A549 treated with DMSO at 1 μM for 4 hours (cell line): ENCODE measurements at places on chromosomes 2 and 18. TPM values are rescaled to one million over a fixed set of nuclear protein-coding genes. Genes with fewer than 3 reads are reported as not detected.

Gene LYG2
- total RNA-seq: not detected in 5 replicates

Gene IGFBP2
- 66.1 to 77.6 TPM (median 74.9 TPM) in 5 replicates for total RNA-seq

Gene ABI2
- 45.2 to 71.5 TPM (median 67.6 TPM) in 5 replicates for total RNA-seq

Gene CDH2
- total RNA-seq: 33.3 to 52.2 TPM (median 44.8 TPM) in 5 replicates

Gene CD207
- total RNA-seq: not detected in 5 replicates

Gene LDLRAD4
- total RNA-seq: 0.45 to 2.0 TPM (median 1.7 TPM) in 5 replicates

Gene RGPD4
- 0.02 to 0.08 TPM (median 0.05 TPM) in 4 of 5 replicates, not detected in the other for total RNA-seq

Gene BBS5
- total RNA-seq: 5.6 to 6.3 TPM (median 6.0 TPM) in 5 replicates

Gene TMEM169
- 0.40 to 0.91 TPM (median 0.63 TPM) in 5 replicates for total RNA-seq

Gene LYPD6B
- total RNA-seq: not detected in 5 replicates

Gene LIPG
- total RNA-seq: 0.10 to 0.44 TPM (median 0.23 TPM) in 5 replicates

Gene LRRC30
- total RNA-seq: not detected in 5 replicates

Gene GNLY
- 0.54 TPM in 1 of 5 replicates, not detected in the others for total RNA-seq

Gene CNTNAP5
- not detected in 5 replicates for total RNA-seq

Gene SLC16A14
- total RNA-seq: 1.0 to 1.9 TPM (median 1.4 TPM) in 5 replicates

Gene ATG9A
- total RNA-seq: 47.0 to 55.9 TPM (median 49.7 TPM) in 5 replicates

Gene GREB1
- total RNA-seq: 2.4 to 3.7 TPM (median 3.2 TPM) in 5 replicates

Gene SLC4A3
- total RNA-seq: 2.8 to 3.6 TPM (median 2.8 TPM) in 5 replicates

Gene HOXD13
- total RNA-seq: 0.22 to 0.32 TPM (median 0.24 TPM) in 5 replicates

Gene GRHL1
- total RNA-seq: 1.2 to 1.7 TPM (median 1.2 TPM) in 5 replicates

Gene CRYGD
- not detected in 5 replicates for total RNA-seq

Gene MBD1
- 32.3 to 37.5 TPM (median 34.3 TPM) in 5 replicates for total RNA-seq

Gene ALPP
- 0.20 to 0.50 TPM (median 0.30 TPM) in 5 replicates for total RNA-seq

Gene SP5
- 0.05 TPM in 1 of 5 replicates, not detected in the others for total RNA-seq

Gene ANKRD30BL
- total RNA-seq: not detected in 5 replicates

Gene FSIP2
- total RNA-seq: not detected in 5 replicates

Gene GAREM2
- total RNA-seq: 6.3 to 11.5 TPM (median 7.3 TPM) in 5 replicates

Gene AGXT
- total RNA-seq: not detected in 5 replicates

Gene GALNT13
- 7.9 to 12.6 TPM (median 11.1 TPM) in 5 replicates for total RNA-seq

Gene CD302
- 2.0 to 2.8 TPM (median 2.4 TPM) in 5 replicates for total RNA-seq

Gene GAD1
- 0.41 to 1.1 TPM (median 0.68 TPM) in 5 replicates for total RNA-seq

Gene B3GNT7
- 1.1 to 2.3 TPM (median 1.6 TPM) in 5 replicates for total RNA-seq

Gene NEU4
- 0.18 to 0.50 TPM (median 0.26 TPM) in 4 of 5 replicates, not detected in the other for total RNA-seq

Gene CEP76
- 6.4 to 9.2 TPM (median 8.4 TPM) in 5 replicates for total RNA-seq

Gene SERPINB11
- total RNA-seq: 0.07 to 0.08 TPM in 2 of 5 replicates, not detected in the others

Gene CHRND
- total RNA-seq: not detected in 5 replicates

Gene CREG2
- total RNA-seq: 3.5 to 10.0 TPM (median 8.7 TPM) in 5 replicates

Gene GBX2
- total RNA-seq: 2.3 to 4.1 TPM (median 3.3 TPM) in 5 replicates

Gene GALNT3
- total RNA-seq: not detected in 5 replicates

Gene MOGAT1
- total RNA-seq: not detected in 5 replicates

Gene RBKS
- 6.5 to 8.8 TPM (median 7.3 TPM) in 5 replicates for total RNA-seq

Gene AMER3
- total RNA-seq: not detected in 5 replicates

Gene MAPRE3
- 12.2 to 14.1 TPM (median 12.4 TPM) in 5 replicates for total RNA-seq
